ENCODE measurements at places on chromosomes 5 and 9.

GRCh38 chr5:143717400-143717799 is 94.6 kb upstream of the HMHB1 start:
- no peak for DNase-seq

DNA sequence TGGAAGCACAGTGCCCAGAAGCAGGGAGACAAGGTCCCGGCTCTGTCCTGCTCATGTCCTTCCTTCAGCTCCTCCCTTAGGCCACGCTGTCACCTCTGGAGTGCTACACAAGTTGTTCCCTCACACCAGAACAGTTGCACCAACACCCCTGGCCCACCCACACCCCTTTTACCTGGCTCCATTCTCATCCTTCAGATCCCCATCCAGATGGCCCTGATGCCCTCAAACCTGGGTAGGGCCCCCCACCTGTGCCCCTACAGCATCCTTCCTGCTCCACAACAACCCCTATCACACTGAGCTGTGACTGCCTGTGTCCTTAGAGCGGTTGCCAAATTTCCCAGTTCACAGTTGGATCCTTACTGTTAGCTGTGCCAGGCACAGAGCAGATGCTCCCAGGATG is 29.2 kb downstream of the ANKS6 start:
- no peak for DNase-seq

DNA sequence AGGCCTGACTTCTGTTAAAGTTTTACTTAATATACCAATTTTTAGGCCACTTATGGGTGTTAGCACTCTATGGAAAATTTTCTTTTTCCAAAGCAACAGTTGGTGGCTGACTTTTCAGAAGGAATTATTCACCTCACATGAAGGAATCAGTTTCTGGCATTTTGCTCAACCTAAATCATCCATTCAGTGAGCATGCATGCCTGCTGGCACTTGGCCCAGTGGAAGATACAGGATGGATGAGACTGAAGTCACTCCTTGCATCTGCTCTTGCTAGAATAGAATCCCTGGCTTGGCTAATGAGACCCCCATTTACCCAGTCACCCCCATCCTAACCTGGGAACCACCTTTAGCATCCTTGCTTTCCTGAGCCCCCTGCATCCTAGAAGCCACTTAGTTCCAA is 131.7 kb downstream of the WDR41 start:
- no peak for DNase-seq

DNA sequence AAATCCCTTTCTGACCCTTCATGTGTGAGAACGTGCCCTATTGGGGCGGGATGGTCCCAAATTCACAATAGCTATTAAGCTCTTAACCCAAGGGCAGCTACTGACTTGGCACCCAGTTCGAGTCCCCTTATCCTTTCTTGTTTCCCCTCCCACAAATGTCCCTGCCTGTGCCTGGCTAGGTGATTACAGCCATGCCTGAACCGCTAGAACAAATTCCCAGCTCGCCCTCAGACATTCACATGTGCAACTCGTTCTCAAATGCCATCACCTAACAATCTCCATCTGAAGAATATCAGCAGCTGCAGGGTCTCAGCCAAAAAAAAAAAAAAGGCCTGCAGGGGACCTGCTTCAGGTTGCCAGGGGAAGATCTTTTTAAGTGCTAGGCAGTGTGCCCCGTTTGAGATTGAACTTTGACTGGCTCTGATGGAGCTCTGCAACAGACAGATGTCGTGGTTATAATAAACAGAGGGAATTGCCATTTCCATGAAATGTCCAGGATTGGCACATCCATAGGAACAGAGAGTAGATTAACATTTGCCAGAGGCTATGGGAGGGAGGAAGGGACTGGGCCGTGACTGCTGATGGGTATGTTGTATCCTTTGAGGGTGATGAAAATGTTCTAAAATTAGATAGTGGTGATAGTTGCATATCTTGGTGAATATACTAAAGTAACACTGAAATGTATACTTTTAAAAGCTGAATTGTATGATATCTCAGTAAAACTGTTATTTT is 347.2 kb upstream of the WWC1 start:
- no peak for DNase-seq

- no peak for DNase-seq
Observed at GRCh38 chr5:132595624-132596023, 38.8 kb downstream of the RAD50 start.

DNA sequence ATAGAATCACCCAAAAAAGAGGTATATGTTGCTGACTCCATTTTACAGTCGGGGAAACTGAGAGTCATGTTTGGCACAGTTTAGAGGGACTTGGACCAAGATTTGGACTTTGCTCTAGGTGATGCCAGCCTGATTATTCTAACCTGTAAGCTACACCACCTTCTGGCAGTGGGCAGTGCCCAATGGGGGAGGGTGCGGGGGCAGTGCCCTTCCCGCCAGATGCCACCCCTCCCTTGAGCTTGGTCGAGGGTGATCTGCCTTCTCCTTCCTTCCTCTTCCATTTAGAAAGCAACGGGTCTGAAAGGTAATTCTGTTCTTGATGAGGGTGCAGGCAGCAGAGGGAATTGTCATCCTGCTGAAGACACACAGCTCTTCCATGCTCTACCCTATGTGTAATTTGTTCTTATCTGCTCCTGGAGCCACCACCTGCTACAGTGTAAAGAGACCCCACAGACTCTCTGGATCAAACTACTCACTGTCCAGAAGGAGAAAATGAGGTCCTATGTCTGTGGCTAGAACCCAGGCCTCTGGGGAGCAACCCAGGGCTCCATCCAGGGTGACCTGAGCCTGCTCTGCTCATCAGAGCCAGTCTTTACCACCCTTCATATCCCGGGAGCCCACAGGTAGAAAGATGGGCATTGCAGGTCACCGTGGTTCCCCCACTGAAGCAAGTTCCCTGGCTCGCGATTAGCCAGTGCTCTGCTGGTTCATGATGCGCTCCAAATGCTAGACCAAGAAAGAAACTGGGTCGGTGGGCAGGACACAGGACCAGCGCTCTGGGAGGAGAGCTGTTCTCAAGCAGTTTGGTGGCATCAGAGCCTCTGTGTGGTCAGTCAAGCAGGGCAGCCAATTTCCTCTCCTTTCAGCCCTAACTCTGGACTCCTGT is 156.2 kb downstream of the RGS3 start:
- DNase-seq: no peak

GRCh38 chr9:33446240-33446945 is 1.0 kb downstream of the AQP3 start:
- no peak for DNase-seq

DNA sequence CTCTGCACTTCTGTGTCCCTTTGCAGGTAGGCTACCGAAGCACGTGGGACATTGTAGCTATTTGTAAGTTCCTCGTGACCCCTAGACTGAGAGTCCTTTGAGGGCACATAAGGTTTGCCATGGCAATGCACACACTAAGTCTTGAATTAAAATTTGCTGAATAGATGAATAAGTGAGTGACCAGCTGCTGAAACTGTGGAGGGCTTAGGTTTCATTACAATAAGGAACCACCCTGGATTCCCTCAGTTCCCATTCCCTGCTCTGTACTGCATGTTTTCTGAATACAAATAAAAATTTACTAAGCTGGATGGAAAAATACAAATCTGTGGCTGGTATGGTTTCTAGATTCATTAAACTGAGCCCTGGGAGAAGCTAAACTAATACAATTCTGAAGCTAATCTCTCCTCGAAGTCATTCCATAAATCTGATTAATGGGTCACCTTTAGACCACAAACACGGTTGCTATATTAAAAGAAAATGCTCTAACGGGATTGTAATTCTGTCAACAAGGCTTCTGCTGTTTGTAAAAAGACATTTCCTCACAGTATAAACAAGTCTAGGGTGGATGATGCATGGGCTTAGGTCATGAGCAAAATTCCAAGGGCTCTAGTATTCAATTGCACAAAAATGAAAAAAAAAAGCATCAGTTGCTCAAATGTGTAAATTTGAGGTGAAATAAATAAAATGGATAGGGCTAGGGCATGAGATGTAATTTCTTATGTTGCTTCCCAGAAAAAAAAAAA is 172.3 kb downstream of the ATP10B start:
- no peak for DNase-seq

Measured in DMS79 treated with DMSO at 0.1 percent for 48 hours (cell line).